ENCODE measurements at places on chromosomes 12 and 14.

GRCh38 chr12:115013236-115013981 lies 329.4 kb upstream of the TBX3 start:
- DNase-seq, result no peak

DNA sequence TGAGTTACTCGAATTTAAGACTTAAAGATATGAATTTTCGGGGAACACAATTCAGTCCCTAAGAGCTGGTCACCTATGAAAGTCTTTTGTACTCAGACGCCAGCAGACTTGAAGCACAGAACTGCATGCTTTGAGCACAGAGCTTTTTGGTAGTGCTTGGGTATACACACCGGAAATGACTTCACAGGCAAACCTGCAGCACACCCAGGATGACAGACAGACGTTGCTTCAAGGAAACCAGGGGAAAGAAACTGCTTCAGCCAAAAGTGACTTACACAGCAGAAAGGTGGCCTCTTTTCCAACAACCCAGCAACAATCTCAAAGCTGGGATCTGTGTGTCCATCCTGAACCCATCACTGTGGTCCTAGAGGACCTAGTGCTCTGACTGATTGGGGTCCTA lies 975.1 kb downstream of the AACS start:
- no peak for DNase-seq

- DNase-seq, result no peak
Observed at GRCh38 chr12:23770202-23770938, 179.1 kb downstream of the SOX5 start.

GRCh38 chr14:93410021-93410420 lies 20.7 kb upstream of the UNC79 start:
- DNase-seq, result no peak

DNA sequence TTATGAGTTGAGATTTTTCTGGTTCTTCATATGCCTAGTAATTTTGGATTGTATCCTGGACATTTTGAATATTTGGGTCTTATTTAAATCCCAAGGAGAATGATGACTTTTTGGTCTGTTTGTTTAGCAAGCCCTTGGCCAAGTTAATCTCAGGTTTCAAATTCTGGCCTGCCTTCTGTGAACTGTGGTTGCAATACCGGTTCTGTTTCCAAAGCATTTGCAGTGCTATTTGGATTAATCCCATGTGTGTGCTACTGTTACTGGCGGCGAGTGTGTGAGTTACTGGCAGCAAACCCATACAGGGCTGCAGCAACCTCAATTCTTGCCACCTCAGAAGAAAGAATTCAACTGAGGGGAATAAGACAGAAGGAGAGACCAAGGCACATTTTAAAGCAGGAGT lies 51.1 kb downstream of the TMEM260 start:
- no peak for DNase-seq

DNA sequence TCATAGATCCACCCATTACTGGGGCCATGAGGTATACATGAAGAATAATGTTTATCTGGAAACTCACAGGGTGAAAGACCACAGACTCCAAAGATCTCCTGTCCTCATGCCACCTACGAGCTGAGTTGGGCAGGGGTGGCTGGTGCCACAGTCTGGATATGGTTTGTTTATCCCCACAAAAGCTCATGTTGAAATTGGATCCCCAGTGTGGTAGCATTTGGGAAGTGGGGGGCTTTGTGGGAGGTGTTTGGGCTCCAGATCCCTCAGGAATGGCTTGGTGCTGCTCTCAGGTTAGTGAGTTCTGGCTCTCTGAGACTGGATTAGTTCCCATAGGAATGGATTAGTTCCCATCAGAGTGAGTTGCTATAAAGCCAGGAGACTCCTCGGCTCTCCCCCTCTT lies 192.3 kb upstream of the FSCB start:
- no peak for DNase-seq

DNA sequence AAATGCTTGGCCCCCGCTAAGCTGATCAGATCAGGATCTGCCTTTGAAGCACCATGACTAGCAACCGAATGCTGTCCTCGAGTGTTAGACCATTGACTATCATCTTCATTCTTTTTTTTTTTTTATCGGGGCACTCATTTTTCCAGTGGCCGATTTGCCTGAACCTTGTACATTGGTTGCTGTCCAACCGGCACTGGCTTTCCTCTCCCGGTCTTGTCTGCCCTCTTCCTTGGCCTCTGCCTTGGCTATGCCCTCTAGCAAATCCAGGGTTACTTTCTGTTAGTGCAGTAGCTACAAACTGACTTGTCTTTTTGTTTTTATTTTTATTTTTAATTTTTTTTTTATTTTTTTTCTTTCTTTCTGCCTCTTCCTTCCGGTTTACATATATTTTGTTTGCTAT lies 102.3 kb downstream of the ALG10 start:
- DNase-seq, result no peak

- no peak for DNase-seq
Observed at GRCh38 chr12:9115731-9116559, at the start of gene A2M. Gene A2M (minus strand): TSS chr12:9115919. CDS start chr12:9115849, 70 bp downstream.

DNA sequence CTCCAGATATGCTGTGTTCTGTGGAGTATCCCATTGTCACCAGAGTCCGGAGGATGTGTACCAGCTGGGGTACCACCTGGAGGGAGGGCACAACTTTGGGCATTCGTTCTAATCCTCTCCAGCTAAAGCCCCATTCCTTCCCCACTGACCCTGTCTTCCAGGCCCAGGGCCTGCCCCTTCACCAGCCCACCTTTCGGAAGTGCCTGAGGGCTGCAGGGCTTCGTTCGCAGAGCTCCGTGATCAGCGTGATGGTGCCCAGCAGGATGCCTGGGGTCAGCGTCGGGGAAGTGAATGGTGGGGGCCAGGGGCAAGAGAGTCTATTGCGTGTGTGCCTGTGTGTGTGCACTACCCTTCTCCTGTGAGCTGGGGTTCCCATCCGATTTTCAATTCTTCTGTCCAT lies 2.0 kb downstream of the AP1G2 start:
- no peak for DNase-seq

DNA sequence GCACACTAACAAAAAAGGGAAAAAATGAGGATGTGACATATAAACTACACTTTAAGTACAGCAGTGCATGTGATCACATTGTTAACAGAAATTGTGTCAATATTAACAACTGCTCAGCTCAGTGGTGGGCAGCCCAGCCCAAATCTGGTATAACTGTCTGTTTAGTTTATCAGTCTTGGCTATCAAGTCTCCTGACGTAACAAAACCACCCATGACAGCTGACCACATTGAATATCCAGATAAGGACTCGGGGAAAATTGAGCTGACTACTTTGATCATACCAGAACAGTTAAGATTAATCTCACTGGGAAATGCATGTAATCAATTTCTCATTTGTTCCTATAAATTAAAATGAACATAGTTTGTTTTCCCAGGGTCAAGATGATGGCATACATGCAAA lies 396.6 kb downstream of the SNAPC1 start:
- DNase-seq, result no peak

DNA sequence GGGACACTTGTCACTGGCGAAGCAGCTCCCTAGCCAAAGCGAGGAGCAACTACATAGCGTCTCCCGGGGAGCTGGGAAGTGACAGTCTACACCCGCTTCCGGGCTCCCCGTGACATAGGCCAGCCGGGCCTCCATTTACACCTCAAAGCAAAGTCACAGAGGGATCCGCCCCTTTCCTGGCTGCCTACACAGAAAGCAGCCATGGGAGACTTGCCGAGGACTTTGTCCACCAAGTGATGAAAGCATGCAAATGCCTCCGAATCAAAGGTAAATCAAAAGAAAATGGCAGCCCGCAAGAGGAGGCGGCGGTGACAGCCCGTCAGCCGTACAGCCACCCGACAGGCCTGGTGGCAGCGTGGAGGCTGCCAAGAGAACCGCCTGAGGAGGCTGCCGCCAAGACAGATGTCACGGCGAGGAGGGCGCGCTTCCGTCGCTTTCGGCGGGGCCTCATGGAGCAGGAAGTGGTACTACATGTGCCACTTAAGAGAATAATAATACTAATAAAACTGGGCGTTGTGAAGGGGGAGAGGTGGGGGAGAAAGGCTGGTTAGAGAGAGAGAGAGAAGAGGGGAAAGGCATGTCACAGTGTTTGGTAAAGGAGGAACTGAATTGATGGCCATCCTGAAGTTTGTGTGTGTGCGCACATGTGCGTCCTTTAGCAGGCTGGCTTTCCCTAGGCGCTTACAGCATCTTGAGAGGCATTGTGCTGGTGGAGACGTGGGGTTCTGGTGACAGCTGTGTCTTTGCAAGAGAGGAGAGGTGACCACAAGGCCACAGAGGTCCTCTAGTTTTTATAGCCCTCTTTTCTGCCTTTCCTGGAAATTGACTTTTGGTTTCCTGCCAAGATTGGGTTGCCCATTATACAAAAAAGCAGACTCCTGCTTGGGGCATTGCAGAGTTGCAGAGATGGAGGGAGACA lies 661.7 kb downstream of the VRK1 start:
- peak; percentile 63 for DNase-seq

GRCh38 chr12:96766232-96766631 lies 140.8 kb upstream of the NEDD1 start:
- DNase-seq, result no peak

GRCh38 chr14:61582815-61583214 lies 112.5 kb upstream of the HIF1A start:
- DNase-seq, result no peak

DNA sequence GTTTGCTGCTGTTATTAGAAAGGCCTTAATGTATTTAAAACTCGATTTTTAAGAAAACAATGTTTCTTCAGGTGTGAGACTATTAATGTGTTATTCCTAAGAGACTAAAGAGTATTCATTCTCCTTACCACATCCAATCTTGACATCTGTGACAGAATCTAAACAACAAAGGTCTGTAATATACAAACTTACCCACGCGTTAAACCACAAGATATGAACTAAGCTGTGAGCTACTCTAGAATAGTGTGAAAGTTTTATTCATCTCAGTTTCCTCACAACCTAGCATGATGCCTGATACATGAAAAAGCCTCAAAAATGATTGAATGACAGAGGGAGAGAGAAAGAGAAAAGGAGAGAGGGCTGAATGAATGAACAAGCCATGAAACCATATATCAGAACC lies 117.3 kb upstream of the COCH start:
- no peak for DNase-seq

DNA sequence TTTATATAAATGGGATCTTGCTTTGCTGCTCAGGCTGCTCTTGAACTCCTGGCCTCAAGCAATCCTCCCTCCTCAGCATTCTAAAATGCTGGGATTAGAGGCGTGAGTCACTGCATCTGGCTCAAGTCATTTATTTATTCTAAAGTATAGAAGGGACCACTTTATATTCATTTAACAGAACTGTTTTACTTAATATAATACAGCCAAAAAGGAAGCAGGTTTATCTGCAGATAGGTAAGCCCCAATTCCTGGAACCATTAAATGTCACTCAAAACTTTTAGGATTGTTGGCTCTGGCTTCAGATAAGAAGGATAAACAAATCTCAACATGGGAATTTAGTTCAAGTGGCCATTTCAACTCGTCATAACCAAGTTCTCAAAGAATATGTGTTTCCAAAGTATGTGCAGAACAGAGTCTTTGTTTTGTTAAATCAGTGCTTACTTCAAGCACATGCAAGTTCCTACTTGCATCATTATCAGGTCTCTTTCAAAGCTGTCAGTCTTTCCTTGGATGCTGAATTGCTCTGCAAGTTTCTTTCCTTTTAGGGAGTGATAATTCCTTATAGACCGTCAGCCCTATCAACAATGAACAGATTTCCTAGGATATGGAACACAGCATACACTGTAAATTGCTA lies 60.4 kb downstream of the KITLG start:
- no peak for DNase-seq

GRCh38 chr14:39500253-39500652 lies 68.0 kb upstream of the FBXO33 start:
- DNase-seq, result no peak

DNA sequence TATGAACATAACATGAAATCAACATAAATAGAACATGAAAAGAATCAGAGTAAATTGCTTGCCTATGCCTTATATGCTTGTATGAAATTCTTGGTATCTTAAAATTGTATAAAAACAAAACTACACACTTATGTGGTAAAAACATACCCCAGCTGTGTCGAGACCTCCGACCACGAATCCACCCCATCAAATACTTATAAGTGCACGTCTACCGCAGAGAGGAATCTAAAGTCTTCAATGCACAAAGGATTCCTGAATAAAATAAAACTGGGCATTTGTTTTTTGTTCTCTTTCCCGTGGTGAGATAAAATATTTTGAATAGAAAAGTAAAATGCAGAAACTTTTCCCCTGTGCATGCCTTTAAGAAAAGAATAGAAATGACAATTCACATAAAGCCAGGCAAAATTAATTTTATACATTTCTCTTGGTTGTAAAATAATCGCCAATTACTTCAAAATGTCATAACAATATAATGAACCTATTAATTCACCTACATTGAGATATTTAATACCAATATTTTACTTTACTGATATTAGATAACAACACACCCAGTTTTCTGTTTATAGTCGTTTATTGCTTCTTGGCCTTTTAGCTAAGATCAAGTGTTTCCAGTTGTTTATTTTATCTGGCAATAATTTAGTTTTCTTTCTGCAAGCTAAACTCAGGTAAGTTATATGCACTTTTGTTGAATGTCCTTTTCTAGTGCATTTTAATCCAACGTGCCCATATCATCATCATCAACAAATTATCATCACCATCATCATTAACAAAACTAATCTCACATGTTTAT lies 1.0 kb downstream of the KLRK1 start:
- no peak for DNase-seq

DNA sequence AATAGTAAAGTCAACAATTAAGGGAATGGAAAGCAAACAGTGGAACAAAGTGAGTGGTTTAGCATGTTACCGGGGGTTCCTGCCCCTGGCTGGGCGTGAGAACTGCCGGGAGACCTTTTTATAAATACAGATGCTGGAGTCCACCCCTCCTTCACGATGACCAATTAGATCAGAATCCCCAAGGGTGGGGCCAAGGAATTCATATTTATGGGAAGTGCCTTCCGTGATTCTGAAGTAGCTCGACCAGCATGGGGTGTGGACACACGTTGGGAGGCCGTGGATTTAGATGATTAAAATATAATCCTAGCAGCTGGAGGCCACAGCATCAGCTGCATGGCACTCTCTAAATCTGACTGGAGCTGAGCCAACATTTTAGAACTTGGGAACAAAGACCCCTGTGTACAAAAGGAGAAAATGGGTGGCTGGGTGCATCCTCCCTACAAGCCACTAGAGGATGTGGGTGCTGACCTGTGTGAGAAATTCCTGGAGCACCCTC lies 87.9 kb downstream of the SRRM4 start:
- DNase-seq, result no peak

DNA sequence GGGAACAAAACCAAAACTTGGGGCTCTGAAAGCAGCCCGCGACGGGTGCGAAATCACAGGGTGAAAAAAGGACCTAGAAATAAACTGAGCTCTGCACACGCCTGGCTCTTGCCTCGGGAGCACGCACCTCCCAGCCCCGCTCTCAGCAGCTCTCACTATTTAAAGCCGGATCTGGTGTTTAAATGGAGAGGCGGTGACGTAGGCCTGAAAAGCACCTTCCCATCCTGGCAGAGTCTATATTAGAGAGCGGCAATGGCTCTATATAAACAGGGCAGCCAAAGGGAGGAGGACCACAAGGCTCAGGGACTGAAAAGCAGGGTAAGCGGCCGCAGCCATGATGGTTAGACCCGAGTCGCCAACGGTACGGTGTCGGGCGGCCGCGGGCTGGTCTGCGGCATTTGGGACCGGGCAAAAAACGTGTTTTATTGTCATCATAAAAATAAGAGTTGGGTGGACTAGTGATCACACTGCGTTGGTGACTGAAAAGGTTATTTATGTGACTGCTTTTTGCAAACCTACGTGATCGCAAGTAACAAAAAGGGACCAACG lies 1.5 kb downstream of the GTF2A1 start:
- peak; percentile 73 for DNase-seq
